NCI-H524 (cell line): ENCODE measurements at places on chromosomes 1 and 21.

DNA sequence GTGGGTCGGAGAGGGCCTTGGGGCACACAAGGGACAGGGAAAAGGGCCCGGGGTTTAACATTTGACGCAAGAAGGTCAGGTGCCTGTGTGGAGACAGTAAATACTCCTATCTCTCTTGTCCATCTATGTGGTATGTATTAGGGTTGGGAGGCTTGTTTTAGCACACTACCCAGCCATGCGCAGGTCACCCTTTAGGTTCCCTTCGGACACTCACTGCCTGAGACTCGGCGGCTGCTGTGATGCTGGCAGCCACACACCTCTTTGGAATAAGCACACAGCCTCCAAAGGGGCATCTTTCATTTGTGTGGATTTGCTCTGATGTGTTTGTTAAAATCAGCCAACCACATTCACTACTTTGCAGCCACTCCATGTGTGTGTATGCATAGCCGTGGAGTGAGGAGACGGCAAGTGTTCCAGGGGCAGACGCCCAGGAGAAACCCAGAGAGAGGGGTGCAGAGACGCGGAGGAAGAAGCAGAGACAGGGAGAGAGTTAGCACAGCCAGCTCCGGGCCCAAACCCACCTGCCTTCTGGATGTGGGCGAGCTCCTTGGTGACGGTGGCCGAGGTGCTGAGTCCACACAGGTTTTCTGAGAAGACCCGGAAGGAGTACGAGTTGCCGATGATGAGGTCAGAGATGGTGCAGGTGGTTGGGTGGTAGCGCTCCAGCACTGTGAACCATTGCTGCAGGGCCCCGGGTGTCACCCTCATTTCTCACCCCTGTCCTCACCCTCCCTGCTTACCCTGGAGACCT is 5.7 kb downstream of the MYBPH start:
- DNase-seq = no peak

GRCh38 chr1:21270086-21270689 is 20.1 kb downstream of the ECE1 start:
- peak; percentile 10 for DNase-seq

DNA sequence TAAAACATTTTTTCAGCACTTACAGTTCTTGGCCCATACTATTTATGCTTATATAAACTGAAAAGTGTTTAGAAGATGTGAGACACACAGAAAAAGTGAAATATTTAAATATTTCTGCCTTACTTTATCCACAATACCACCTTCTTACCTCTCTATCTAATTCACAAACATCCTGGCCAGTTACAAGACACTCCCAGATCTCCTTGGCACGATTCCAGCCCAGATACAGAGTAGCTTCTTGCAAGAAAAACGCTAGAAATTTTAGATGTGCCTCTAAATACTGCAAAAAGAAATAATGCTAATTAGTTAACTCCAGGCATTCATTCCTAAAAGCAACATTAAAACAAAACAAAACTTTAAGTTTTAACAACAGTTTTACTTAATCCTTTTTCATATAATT is 68.4 kb downstream of the USP24 start:
- DNase-seq = no peak

GRCh38 chr1:43853161-43853921 is 80.3 kb upstream of the ARTN start:
- no peak for DNase-seq

GRCh38 chr1:3467096-3468036 is 12.9 kb downstream of the ARHGEF16 start:
- no peak for DNase-seq
